ENCODE measurements at places on chromosomes 13 and 19.

DNA sequence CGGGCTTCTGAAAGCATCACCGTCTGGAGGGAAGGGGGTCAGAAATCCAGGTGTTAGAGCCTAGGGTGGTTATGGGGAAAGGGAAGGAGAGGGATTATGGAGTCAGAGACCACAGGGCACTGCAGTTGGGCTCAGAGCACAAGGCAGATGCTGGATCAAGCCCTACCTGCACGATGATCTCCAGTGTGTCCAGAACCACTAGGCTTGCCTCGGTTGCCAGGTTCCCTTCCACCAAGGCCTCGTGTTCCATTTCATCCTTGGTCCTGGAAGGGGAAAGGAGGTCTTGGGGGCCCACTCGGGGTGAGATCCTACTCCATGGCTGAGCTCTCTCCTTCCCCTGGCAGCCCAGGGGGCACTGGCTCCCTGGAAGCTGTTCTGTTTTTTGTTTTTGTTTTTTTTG, 17.0 kb upstream of the KANK2 start:
- DNase-seq: no peak

DNA sequence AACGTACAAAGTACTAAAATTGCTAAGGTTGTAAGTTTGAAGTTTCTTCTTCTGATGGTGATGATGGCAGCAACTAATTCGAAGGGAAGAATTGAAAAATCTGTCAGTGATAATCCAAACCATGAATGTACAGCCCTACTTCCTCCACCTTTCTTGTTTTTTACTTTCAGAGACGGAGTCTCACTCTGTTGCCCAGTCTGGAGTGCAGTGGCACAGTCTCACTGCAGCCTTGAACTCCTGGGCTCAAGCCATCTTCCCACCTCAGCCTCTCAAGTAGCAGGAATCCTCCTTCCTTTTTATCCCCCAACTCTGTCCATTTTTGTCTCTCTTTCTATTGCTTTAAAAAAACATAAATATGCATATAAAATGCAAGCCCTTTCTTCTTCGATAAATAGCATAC, 112.3 kb upstream of the SOX21 start:
- DNase-seq: no peak

GRCh38 chr13:34883396-34883795, 58.7 kb upstream of the NBEA start:
- DNase-seq: no peak

GRCh38 chr13:28171266-28171665, 32.9 kb downstream of the PAN3 start:
- DNase-seq: no peak

GRCh38 chr13:21539687-21540086, 64.3 kb downstream of the MICU2 start:
- no peak for DNase-seq

- no peak for DNase-seq
Observed at GRCh38 chr13:40060296-40061007, 405.0 kb downstream of the COG6 start.

- no peak for DNase-seq
Observed at GRCh38 chr13:99354371-99354951, 47.3 kb upstream of the GPR183 start.

- no peak for DNase-seq
Observed at GRCh38 chr13:103066781-103067345, 646 bp upstream of the SLC10A2 start.

- no peak for DNase-seq
Observed at GRCh38 chr13:28494778-28495537, at the start of gene FLT1. Gene FLT1 (minus strand): TSS chr13:28495128. CDS start chr13:28494843, 285 bp downstream.

DNA sequence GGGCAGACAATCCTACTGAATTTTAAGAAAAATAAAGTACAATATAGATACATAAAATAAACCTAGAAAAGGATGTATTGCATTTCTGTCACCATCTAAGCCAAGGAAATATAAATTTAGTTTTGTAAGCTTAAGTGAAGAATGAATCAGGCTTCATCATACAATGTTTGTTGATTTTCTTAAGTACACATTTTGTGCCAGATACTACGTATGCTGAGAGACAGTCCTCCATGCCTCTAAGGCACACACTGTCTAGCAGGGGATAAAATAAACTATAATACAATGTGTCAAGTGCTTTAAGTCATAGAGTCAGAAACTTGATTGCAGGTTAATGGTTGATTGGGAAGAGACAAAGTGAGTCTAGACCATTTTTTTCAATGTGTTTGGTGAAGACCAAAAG, 465.7 kb downstream of the TBC1D4 start:
- DNase-seq: no peak

DNA sequence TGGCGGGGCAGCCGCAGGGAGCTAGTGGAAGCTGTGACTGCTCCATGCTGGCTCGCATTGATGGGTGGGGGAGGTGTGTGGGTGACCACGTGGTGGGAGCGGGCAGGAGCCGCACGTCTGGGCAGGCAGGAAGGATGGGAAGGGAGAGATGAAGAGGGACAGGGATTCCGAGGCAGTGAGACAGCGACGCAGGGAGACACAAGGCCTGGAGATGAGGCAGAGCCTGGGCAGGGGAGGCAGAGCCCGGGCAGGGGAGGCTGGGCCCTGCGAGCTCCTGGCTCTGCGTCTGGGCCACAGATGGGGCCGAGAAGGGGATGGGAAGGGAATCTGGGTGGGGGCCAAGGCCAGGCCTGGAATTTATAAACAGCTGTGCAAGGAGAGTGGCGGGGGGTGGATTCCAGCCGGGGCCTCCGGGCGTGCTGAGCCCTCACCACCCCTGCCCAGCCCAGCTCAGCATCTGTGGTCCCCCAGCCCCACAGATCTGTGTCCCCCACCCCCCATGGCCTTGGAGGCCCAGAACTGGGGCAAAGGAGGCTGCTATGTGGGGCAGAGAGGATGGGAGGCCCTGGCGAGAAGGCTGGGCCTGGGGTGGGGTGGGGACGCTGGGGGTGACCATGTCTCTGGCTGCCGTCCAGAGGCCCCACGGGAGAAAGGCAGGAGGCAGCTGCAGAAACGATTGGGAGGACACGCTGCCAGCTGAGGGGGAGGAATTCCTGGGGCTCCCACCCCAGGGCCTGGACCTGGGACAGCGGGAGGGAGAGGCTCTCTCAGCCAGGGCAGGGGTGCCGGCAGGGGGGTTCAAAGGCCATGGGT, 6.0 kb downstream of the EHD2 start:
- no peak for DNase-seq

DNA sequence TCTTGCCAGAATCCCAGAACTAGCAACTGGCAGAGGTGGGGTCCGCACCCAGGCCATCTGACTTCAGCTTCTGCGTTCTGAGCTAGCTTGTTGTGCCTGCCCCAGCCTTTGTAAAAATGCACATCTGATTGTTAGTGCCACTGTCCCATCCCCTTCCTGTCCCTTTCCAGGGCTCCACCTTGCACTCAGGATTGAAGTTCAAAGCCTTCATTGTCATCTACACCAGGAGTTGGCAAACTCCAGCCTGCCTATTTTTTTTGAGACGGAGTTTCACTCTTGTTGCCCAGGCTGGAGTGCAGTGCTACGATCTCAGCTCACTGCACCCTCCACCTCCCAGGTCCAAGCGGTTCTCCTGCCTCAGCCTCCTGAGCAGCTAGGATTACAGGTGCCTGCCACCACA, 2.9 kb downstream of the THOP1 start:
- DNase-seq: no peak

- DNase-seq: no peak
Observed at GRCh38 chr13:52838433-52839107, 9.9 kb downstream of the PCDH8 start.

GRCh38 chr19:39553082-39553652, 13.2 kb upstream of the EID2 start:
- no peak for DNase-seq

- no peak for DNase-seq
Observed at GRCh38 chr13:46963904-46964303, 67.1 kb upstream of the HTR2A start.

GRCh38 chr13:102825400-102825799, 20.4 kb upstream of the ERCC5 start:
- no peak for DNase-seq

DNA sequence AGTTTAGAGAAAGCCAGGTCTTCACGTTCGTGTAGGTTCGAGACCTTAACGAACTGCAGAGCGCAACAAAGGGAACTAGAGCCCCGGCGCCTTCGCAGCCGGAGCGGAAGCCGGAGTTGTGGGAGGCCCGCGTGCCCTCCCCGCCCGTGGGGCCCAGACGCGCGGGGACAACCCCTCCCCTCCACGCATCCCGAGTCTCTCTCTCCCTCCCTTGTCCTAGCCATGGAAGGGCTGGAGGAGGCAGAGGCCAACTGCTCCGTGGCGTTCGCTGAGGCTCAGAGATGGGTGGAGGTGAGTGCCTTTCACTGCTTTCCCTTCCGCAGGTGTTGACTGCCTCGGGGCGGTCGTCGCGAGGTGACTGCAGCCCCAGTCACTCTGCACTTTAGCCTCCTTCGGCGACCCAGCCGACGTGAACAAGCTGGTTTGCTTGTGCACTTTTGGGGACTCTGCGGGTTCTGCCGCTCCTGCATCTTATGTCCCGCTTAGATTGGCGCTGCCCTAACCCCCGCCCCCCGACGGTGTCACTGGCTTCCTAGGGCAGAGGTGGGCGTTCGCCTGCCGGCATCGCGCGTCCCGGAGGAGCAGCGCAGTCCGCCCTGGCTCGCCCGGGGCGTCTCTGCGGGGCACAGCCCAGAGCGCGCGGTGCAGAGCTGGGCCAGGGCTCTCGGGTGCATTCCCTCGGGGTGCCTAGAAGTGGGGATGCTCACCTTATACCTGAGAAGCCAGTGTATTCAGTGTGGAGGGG, 478 bp downstream of the LMO7 start:
- DNase-seq: peak; percentile 18

- DNase-seq: no peak
Observed at GRCh38 chr13:49064476-49064875, 88.8 kb downstream of the FNDC3A start.

- DNase-seq: peak; percentile 85
Observed at GRCh38 chr13:43307921-43308433, 284.6 kb downstream of the DNAJC15 start.

DNA sequence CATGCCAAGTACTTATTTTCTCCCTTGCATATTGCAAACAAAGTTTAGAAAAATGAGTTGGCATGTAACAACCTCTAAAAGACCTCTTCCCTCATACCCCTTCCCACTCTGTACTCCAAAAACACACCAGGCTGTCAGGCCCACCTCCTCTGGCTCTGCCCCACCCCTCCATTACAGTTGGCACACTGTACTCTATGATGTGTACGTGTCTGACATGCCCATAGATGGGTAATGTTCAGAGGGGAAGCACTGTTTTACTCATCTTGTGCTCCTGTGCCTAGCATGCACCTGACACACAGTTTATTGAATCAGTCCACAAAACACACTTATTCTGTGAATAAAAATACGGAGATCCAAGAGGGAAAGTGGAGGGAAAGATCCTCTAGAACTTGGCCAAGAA, 45.6 kb downstream of the SERPINE3 start:
- no peak for DNase-seq

- DNase-seq: no peak
Observed at GRCh38 chr13:30696278-30697176, 38.8 kb upstream of the ALOX5AP start.

GRCh38 chr13:19183676-19184075, 2.1 kb upstream of the TUBA3C start:
- DNase-seq: no peak

DNA sequence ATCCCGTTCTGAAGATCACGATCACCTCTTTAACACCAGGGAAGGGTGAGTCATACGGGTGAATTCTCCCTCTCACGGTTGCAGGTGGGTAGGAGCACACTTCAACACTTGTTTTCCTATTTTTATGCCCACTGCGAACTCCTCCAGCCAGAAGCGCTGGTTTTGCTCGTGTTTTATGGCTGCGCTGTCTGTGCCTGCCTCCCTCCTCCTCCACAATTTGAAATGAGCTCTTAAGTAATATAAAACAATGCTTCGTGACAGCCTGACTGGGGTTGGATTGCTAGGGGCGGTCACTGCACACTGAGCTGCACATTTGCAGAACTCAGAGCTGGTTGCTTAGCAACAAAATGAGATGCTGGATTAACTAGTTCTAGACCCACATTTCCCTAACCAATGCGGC, 12.9 kb downstream of the CCDC70 start:
- no peak for DNase-seq

DNA sequence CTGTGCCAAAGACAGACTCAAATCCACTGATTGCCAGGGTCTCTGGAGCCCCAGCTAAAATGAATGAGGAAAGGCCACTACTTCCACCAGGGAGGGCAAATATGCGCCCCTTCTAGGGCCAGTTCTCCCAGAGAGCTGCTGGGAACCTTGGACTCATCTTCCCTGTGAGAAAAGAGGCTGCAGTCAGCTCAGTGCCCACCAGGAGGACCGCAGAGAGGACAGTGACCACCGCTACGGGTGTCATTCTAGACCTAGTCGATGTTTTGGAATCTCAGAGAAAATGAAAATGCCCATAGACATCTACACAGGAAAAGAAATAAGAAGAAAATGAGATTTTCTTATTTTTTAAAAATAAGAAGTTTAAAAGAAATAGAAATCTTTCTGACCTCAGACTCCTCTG, 235.1 kb downstream of the UQCRFS1 start:
- no peak for DNase-seq

GRCh38 chr19:47032171-47032811, 12.7 kb downstream of the NPAS1 start:
- peak; percentile 43 for DNase-seq

GRCh38 chr19:36577271-36577996, 4.3 kb upstream of the ZNF529 start:
- no peak for DNase-seq
